ENCODE measurements at places on chromosomes 7 and 10.

GRCh38 chr7:128863433-128863989 is 855 bp downstream of the ATP6V1F start:
- peak; percentile 77 for DNase-seq

DNA sequence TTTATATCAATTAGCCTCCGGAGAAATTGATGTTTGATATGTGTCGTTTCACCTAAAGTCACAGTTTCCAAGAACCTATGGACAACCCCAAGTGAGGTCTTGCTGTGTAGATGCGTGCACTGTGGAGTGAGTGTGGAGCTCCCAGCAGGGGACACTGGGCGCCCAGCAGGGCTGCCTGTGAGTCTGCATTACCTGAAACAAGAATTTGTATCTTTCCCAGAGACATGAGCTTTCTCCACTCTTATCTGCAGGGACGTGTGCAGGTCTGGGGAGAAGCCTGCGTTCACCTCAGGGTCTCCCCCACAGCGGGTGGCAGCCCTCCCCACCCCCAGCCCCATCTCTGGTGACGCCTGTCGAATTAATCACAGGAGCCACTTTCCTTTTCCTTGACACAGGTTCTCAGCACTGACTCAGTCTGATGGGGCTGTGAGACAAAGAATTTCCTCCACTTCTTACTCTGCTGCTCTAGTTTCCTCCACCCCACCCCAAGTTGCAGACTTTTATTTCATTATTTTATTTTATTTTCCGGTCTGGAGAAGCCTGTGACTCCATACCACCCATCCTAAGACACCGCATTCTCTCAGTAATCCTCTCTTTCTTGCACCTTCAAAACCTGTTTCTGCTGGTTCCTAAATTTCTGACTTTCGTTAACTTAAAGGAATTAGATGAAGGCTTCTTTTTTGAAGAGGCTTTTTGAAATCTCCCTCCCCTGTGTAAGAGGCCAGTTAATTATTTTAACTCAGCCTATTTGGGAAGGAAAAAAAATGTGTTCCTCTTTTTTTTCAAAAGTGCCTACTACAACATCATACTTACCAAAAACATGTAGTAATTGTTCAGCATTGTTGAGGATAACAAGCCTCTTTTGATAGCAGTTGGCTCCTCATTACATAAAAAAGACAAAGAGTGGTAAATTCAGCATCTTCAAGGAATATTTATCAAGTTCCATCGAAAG is 17.0 kb upstream of the INSIG1 start:
- no peak for DNase-seq

DNA sequence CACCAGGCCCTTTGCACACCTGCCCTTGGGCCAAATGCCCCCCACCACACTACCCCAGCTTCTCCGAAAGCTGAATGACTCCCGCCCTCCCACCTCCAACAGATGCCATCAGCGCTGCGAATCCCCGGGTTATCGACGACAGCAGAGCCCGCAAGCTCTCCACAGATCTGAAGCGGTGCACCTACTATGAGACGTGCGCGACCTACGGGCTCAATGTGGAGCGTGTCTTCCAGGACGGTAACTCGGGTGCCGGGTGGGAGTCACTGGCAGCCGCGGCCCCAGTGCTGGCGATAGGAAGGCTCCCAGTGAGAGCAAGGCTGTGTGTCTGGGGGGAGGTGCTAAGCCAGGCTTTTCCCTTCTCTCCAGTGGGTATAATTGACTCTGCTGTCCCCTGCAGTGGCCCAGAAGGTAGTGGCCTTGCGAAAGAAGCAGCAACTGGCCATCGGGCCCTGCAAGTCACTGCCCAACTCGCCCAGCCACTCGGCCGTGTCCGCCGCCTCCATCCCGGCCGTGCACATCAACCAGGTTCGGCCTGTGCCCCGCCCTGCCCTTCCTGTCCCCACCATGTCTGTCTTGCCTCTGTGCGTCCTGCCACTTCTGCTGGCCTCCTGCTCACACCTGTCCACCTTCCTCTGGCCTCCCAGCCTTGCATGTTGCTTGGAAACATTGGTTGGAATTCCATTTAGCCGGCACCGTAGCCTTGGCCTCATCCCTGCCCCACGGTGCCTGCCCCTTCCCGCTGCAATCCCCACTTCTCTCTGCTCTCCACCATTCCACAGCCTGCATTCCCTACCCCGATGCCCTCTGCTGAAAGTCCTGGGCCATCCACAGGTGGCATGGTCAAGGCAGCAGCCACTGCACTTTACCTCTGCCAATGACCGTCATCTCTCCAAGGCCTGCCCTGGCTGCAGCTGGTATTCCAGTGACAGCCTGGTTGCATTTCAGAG is 32.1 kb downstream of the AGAP3 start:
- DNase-seq: no peak

DNA sequence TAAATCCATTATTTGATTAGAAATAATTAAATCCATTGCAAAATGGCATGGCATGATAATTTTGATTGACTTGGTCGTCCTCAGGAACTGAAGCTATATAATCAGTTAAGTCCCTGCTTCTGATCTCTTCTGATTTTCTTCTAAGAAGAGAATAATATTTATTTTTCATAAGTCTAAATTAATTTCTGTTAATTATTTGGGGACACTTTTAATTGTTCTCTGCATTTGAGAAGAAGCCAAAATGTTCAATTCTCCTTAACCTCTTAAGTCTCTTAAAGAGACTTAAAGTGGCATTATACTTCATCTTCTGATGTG is 67.2 kb downstream of the CAV1 start:
- no peak for DNase-seq

GRCh38 chr10:78215645-78216044 is 182.0 kb downstream of the RPS24 start:
- peak; percentile 51 for DNase-seq

Measured in fibroblast of pulmonary artery (primary cell).